ENCODE measurements at places on chromosomes 1 and 21.

DNA sequence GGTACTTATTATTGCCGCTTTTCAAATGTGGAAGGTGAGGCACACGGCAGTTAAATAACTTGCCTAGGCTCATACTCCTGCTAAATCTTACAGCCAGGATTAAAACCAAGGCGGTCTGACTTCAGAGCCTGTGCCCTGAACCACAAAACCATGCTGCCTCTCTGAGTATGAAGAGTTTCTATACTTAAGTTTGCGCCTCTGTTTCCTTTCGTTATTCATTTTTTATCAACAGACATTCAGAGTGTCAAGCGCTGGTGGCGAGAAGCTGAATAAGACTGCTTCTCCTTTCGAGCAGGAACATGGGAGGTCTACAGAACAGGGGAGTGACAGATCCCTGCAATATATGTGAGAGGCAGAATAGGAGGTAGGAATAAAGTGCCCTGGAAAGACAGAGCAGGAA lies 96.0 kb upstream of the DUSP10 start:
- DNase-seq, result no peak

DNA sequence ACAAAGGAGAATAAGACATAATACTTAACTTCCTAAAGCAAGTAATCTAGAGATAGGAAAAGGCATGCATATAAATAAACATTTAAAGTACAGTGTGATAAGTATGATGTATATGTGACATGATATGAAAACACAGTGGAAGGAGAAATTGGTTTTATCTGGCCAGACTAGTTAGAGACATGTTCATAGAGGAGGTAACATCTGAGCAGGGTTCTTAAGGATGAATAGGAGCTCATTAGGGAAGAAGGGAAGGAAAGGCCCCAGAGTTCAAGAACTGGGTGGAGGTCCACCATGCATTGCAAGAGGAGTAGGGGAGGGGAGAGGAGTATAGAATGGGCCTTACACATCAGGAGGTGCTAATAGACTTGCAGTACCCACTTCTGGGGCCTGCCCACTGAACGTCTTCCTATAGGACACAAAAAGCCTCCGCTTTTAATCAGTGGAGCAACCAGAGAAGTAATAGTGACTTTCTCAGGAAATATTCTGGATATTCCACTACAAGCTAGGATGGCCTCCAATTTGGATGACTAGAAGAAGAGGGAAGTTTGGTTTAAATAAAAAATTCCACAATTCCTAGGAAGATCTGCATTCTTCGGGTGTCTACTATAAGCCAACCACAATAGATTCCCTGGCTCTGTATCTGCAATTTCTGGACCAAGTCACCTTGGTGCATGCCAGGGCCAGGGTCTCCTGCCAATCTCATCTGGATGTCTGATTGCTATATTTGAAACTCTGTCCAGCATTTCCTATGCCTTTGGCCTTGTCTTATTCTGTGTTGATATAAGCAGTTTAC lies 41.9 kb downstream of the NGF start:
- no peak for DNase-seq

GRCh38 chr1:14824314-14824915 lies 225.9 kb downstream of the KAZN start:
- no peak for DNase-seq

DNA sequence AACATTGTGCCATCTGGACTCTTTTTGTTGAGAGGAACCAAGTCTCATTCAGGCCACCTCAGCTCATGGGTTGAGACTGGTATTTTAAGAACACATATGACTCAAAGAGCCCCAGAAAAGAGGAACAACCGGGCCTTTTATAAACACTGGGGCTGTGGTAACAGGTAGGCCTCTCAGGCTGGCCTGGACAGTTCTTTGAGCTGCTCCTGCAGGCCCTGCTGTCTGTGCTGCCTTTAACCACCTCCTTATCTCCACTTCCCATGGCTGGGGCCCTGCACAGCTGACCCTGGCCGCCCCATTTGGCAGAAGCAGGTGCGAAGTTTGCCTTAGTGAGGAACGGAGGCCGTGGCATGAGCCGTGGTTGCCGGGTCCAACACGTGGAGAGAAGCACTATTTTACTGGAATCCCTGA lies 163.3 kb downstream of the RHOU start:
- no peak for DNase-seq

GRCh38 chr1:111205714-111206050 lies 5.2 kb upstream of the DENND2D start:
- no peak for DNase-seq

DNA sequence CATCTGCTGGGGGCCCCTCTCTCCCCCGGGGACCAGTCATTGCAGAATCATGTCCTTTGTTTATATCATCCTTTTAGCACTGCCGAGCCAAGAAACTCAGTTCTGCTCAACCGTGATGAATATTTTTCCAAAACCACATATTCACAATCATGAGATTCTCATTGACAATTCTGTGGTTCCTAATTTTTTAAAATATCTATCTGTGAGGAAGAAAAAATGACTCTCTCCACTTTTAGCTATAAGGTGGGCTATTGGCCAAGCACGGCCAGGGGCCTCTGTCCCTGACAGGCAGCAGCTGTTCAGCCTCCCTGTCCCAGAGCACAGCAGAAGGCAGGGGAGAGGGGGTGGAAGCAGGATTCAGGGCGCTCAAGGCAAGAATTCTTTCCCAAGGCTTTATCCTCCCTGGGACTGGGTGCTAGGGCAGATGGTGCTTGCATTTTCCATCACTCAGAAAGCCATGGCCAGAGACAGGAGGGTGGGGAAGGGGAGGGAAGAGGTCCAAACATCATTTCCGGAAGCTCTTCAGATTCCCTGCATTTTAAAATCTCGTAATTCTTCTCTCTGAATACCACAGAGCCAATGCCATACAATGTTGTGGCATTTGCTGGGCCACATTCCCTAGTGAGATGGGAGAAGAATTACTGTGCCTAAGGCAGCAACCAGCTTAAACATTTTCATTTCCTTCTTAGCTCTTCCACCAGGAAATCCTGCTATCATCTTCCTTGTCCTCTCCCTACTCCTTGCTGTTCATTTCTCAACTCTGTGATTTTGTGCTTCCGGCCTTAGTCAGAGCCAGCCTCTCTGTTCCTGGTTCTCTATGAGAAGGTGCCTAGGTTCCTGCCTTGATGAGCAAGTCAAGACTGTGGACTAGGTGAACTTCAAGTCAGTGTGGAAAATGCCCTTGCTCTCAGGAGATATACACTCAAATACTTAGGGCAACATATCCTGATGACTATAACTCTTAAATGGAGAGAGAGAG lies 60.3 kb downstream of the KCNJ6 start:
- DNase-seq, result no peak

- no peak for DNase-seq
Measured at GRCh38 chr1:20982316-20982715, 194.4 kb downstream of the EIF4G3 start.

GRCh38 chr1:68321084-68321685 lies 88.9 kb upstream of the WLS start:
- DNase-seq, result peak; percentile 83

DNA sequence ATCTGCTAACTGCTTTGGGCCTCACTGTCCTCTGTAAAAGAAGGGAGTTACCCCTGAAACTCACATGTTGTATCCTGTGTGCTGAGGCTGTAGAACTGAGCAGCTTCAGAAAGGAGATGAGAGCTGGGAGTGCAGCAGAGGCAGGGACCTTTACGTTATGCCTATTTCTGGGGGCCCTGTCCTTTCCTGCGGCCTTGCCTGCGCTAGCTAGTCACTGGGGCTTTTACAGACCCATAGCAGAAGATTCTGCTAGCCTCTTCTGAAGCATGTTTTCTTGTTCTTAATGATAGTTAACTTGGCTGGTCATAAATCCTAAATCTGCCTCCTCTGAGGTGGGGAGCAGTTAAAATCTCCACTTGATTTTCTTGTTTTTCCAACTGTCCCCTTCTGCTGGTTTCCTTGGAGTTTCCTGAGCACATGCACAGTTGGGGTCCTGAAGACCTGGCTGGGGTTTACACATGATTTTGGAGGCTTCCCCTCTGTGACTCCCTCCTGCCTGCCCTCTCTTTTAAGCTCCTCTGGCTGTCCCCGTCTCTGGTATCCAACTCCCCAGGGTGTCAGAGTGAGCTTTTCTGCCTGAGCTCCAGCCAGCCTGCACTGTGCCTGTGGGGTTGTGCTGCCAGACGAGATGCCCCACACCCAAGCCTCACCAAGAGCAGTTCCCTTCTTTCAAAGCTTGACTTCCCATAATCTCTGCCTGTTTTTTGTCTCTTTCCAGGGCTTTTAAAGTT lies 76.6 kb downstream of the NOS1AP start:
- DNase-seq, result no peak

All from tibial artery (tissue), 4 donors.